Large intestine (tissue), 12 donors: ENCODE measurements at places on chromosomes 2 and 18.

DNA sequence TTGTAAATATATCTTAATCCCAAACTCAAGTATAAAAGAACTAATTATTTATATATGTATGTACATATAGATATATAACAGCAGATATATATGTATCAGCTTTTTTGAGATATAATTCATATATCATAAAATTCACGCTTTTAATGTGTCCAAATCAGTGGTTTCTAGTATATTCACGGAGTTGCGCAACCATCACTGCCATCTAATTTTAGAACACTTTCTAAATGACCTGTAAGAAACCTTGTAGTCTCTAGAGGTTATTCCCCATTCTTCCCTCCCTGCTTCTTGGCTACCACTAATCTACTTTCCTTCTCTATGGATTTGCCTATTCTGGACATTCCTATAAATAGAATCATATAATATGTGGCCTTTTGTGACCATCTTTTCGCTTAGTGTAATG, 163.5 kb upstream of the TCF4 start:
- DNase-seq = no peak

GRCh38 chr2:5394223-5394622, 298.0 kb upstream of the SOX11 start:
- no peak for DNase-seq

DNA sequence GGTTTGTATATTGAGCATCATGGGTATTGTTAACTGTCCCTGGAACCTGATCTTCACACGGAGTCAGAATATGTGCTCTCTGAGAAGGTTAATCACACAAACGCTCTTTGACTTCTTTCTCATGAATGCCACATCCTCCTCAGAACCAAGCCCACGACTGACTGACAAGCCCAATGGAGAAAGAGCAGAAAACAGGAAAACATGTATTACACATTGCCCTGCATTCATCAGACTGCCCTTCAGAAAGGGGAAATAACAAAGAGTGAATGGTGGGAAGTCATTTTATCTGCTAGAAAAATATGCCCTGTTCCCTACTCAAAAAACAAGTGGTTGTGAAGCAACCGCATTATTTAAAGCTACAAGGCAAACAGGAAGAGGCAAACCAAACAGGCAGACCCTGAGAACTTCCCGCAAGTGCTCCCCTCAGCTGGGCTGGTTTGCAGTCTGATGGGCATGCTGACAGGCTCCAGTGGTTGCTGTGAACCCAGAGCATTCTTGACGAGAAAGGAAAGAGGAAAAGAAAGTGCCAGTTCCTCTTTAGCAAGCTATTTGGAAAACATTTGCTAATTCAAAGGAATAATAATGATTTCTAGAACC, 172.9 kb upstream of the SETBP1 start:
- peak; percentile 6 for DNase-seq

DNA sequence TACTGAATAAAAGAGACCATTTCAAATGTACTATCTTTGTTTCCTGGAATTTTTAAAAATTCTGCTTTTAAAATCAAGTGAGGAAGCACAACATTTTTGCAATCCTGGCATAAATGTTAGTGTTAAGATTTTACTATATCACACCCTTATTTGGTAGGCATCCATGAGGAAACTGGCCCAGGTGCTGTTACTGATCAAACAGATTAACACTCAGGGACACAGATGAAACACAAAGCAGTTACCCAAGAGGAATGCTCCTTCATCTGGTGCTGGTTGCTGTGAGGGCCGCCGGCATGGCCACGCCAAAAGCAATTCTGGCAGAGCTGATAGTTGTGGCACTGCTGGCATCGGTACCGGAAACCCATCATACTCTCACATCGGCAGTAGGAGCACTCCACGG, 96.8 kb downstream of the DTNB start:
- no peak for DNase-seq

- no peak for DNase-seq
Observed at GRCh38 chr18:58612315-58613055, 16.4 kb downstream of the ALPK2 start.

DNA sequence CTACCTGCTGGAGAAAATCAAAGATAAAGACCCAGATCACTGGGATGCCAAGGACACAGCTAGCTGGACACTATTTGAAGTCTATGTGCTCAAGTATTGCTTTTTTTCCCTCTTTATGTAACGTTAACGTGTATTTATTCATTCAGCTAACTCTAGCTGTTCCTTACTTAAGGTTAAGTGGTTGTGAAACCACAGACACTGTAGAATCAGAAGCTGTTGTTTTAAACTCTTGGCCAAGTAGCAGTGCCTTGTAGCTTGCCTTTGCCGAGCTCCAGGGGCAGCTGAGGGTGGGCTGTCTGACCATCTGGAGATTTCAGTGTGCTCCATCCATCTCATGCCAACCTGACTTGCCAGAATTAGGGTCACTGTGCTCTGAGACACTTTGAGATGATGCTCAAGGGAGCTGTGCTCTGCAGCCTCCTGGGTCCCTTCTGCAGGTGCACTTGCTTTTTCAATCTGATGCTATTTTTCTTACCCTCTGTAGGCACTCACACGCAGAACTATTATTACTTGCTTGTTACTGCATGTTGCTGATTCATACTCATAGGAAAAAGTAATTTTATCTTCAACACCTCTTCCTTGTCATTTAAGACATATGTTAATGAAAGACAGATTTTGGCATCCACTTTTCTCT, 116.2 kb downstream of the METTL8 start:
- DNase-seq = no peak

DNA sequence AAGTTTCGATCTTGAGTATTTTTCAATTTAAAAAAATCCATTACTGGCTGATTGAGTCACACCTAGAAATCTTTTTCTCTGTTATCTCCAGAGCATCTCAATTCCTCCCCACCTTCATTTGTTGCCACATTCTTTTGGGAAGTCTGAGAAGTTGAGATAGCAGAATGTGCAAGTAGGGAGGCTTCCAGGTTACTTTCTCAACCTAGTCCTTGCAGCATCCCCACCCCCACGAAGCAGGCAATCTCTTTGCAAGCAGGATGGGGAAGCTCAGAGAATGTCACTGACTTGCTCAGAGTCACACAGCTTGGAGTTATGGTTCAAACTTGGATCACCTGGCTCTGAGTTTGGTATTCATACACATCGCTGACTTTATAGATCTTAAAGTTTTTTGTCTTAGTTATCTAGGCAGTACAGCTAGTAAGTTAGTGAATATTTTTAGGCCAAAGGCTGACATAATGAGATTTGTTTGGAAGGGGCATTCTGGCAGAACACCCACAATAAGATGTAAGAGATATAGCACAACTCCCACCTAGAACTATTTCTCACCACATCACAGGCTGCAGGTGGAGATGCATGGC, 25.9 kb upstream of the LCLAT1 start:
- no peak for DNase-seq

DNA sequence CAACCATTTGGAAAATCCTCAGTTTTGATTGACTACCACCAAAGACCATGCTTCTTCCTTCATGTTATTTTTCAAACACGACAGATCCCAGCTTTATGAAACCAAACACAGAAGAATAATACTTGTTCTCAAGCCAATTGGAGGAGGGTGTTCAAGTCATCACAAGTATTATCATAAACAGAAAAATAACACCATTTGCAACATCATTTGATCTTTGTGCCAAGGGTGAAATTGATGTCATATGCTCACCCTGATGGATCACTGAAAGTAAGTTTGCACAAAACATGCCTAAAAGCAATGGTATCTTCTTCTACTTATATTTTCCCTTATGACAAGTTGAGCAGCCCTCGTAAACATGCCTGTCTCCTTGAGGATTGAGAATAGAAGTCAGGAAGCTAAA, 448.0 kb upstream of the ZEB2 start:
- no peak for DNase-seq

DNA sequence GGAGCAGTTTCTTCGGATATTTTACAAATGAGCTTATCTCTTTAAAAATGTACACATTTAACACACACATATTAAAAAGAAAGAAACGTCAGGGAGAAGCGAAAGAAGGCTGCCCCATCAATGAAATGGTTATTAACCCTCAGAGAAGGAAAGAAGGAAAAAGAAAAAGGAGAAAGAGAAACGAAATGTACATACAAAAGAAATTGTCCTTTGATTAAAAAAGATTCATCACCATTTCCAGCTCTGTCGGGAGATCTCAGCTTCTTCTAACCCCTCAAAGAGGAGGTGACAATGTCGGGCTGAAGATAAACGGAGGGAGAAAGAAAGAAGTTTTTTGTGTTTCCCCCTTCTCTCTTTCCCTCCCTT, 1.5 kb downstream of the IKZF2 start:
- no peak for DNase-seq

GRCh38 chr2:201769666-201770373, 10.9 kb downstream of the ALS2 start:
- DNase-seq = no peak

DNA sequence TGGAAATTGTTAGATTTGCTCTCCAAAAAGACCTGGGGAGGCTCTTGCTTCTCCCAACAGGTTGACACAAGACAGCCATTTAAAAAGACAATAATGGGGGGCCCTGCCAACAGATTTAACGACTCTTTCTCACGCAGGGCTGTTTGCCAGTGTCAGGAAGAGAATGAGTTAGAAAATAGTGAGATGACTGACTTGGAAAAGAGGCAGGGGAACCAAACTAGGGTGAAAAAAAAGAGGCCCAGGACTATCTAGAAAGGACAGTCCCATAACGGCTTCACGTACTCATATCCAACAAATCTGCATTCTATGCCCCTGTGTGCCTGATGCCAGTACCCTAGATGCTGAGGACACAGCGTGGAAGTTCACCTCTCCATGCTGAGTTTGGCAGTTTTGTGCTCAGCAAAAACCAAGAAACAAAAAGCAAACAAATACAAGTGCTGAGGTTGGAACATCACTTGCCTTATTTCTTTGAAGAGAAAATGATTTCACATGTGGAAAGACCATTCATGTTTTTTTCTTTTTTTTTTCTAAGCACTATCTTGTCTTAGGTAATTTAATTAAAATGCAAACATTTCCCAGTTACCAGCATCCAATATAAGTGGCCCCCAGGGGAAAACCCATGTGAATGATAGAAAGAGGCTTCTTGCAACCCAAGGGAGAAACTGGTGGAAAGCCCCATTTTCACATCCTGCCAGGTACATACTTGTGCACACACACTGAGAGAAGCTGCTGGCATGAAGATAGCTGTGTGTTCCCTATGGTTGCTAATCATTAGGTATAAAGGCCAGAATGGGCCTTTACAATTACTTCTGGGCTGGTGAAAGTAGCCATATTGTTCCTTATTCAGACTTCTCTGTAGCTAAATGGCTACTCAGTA, 10.6 kb upstream of the WIPF1 start:
- DNase-seq = no peak

GRCh38 chr18:26711756-26712155, 153.8 kb downstream of the AQP4 start:
- no peak for DNase-seq

DNA sequence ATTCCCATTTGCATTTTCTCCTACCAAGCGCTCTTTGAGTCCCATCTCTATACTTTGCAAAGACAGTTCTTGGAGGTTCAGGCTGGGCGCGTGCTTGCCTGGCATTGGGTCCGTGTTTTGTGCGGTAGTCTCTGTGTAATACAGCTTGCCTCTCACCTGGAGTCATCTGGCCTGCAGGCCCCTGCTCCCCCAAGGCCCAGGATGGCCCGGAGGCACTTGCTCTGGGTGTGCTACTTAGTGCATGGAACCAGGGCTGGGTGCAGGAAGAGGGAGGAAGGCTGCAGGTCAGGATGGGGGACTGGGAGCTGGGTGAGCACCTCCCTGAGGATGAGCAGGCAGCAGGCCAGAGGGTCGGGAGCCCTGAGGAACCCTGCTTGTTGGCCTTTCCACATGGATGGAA, 220.9 kb downstream of the LDLRAD4 start:
- no peak for DNase-seq

GRCh38 chr18:59540780-59541179, 156.4 kb downstream of the CCBE1 start:
- no peak for DNase-seq

GRCh38 chr2:240308111-240308651, 127.3 kb upstream of the GPC1 start:
- DNase-seq = no peak

- DNase-seq = no peak
Observed at GRCh38 chr2:20540587-20541293, 93.9 kb downstream of the RHOB start.

DNA sequence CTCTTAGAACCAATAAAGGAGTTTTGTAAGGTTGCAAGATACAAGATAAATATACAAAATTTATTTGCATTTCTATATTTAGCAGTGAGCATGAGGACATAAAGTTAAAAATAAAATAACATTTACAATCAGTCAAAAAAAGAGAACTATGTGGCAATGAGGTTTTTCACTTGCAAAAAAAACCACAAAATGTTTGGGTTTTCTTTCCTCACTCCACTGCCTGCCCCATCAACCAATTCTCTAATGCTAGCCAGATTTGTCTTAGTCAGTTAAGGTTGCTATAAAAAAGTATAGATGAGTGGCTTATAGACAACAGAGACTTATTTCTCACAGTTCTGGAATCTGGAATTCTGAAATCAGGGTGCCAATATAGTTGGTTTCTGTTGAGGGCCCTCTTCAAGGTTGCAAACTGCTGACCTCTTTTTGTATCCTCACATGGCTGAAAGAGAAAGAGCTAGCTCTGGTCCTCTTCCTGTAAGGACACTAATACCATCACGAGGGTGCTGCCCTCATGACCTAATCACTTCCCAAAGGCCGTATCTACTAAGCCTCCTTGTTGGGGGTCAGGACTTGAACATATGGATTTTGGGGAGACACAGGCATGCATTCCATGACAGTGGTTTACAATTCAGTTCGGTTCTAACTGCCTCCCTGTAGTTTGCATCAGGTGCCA, 566.2 kb downstream of the GALR1 start:
- DNase-seq = no peak

- DNase-seq = no peak
Observed at GRCh38 chr2:69200107-69200520, 186.9 kb downstream of the GFPT1 start.

- DNase-seq = no peak
Observed at GRCh38 chr2:166140932-166141331, 13.1 kb upstream of the SCN1A start.

DNA sequence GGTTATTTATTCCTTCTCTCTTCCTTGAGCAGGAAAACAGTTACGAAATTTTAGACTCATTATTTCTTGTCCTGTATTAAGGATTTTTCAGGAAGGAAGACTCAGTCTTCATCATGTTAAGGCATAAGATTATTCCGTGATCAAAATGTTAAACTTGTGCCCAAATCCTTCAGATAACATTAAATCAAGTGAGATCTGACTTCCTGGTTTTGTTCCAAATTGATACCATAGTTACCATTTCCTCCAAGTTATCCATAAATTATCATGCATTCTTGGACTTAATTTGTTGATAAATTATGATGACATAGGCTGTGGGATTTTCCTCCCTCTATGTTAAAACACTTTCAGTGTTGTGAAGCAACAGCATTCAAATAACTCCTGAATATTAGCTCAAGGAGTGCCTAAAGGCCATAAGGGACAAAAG, 31.9 kb downstream of the EFEMP1 start:
- no peak for DNase-seq

GRCh38 chr18:22296304-22296703, 121.4 kb downstream of the CTAGE1 start:
- no peak for DNase-seq

- DNase-seq = no peak
Observed at GRCh38 chr2:8666581-8666980, 15.3 kb upstream of the ID2 start.
